Activated naive CD8-positive, alpha-beta T cell treated with anti-CD3 and anti-CD28 coated beads for 36 hours (primary cell): ENCODE measurements at places on chromosomes 6 and 20.

- no peak for DNase-seq
Measured at GRCh38 chr6:28634761-28635546, 109.3 kb downstream of the GPX5 start.

GRCh38 chr6:4287372-4287771 is 152.0 kb upstream of the ECI2 start:
- no peak for DNase-seq

DNA sequence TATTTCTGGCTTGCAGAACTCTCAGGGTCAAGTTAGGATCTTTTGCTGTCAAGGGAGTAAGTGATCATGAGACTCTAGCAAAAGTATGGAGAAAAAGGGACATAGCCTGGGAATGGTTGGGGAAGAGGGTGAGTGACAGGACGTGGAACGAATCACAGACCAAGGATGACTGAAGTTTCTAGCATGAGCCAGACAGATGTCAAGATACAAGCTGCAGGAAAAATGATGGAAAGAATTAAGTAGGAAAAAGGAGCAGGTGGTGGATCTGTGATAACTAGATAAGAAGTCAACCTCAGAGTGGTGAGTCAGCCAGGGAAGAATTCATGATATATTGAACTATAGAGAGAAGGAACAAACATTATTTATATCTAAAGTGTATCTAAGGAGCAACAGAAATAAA is 159.8 kb upstream of the SYNDIG1 start:
- DNase-seq, result no peak

DNA sequence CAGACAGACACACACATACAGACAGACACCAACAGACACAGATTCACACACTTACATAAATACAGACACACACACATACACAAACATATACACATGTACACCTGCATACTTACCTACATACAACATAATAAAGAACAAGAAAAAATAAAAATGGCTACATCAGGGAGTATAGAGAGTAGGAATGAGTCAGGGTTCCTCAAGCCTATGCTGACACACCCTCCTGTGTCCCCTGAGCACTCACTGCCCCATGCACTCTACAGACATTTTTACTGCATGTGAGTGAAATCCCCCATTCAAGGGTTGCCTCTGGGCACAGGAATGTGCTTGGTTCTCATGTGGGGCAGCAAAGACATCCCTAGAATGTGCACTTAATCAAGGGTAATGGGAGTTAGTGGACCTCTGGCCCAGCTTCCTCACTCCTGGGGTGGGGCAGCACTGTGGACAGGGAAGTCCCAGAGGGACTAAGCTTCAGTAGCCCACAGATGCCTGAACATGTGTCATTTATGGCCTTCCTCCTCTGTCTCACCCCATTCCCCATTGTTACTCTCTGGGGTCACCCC is 185.9 kb upstream of the FOXA2 start:
- no peak for DNase-seq

DNA sequence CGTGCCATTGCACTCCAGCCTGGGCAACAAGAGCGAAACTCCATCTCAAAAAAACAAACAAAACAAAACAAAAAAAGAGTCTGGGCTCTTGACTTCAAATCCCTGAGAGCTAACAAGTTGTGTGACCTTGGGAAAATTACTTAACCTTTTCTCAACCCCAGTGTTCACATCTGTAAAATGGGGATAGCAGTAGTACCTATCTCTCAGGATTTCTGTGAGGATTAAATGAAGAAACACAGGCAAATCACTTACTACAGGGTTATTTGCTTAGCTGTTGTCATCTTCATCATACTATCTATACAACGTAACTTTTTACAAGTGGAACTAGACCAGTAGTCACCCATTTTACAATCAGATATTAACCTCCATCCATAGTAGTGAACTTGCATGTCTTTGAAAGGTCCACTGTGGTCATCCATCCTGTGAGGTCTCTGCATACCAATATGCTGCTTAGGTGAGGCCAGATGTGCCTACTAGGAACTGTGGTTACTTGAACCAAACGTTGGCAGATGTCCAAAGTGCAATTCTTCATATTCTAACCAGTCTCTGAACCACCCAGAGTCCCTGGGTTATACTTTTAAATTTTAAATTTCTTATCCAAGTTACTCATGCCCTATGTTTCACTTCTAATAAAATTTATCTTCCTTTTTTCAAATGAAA is 128.9 kb upstream of the BEND3 start:
- DNase-seq, result no peak
